Cardiac muscle cell (in vitro differentiated cells and primary cell): ENCODE measurements at places on chromosomes 1 and 21. TPM values are rescaled to one million over a fixed set of nuclear protein-coding genes. Genes with fewer than 3 reads are reported as not detected.
A peak's percentile ranks its signal among the peaks of the same experiment; 100 is the strongest.

DNA sequence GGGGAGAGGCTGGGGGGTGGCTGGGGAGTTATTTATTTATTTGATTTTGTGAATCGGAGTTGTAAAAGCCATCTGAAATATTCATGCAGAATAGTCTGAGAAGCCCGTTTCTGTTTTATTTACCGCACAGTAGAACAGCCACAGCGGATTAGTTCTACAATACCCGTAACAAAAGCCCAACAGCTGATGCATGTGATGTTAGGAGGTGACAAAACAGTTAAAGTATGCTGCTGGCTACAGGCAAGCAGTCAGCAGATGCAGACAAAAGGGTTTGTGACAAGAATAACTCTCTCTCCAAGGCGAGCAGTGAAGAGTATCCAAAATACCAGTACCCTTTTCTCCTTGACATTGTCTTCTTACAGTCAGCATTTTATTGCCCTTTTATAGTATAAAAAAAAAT is 42.0 kb downstream of the PROX1 start:
- H3K4me3 ChIP-seq = no peak overlapping the region
- peak overlapping the region; percentile 87 for H3K27ac ChIP-seq
- peaks cover 3% of the 10 kb centered on the region for H3K36me3 ChIP-seq
- no peak for DNase-seq

- no peaks in the 10 kb centered on the region for H3K36me3 ChIP-seq
- H3K27me3 ChIP-seq = no peaks in the 10 kb centered on the region
- no peak overlapping the region for H3K27ac ChIP-seq
- DNase-seq = peak; percentile 73
- no peak overlapping the region for H3K4me3 ChIP-seq
Measured at GRCh38 chr1:32992489-32993323, 28.1 kb upstream of the RNF19B start.

The OPRD1 gene
- total RNA-seq = 0.25 and 0.60 TPM in 2 replicates

GRCh38 chr1:55483523-55483922 is 268.4 kb upstream of the USP24 start:
- no peaks in the 10 kb centered on the region for H3K36me3 ChIP-seq
- DNase-seq = no peak
- no peak overlapping the region for H3K27ac ChIP-seq
- H3K4me3 ChIP-seq = no peak overlapping the region
- no peaks in the 10 kb centered on the region for H3K4me1 ChIP-seq

The RIMKLA gene
- 8.1 and 14.9 TPM in 2 replicates for total RNA-seq

The TAL1 gene
- total RNA-seq = 0.04 and 0.30 TPM in 2 replicates

- DNase-seq = no peak
- H3K4me1 ChIP-seq = no peaks in the 10 kb centered on the region
- no peak overlapping the region for H3K4me3 ChIP-seq
- no peaks in the 10 kb centered on the region for H3K36me3 ChIP-seq
Measured at GRCh38 chr21:40587736-40588346, 259.1 kb downstream of the DSCAM start.

The B3GALT2 gene
- 1.5 and 1.7 TPM in 2 replicates for total RNA-seq

GRCh38 chr1:78370779-78371482 is 119.8 kb upstream of the PTGFR start:
- H3K27ac ChIP-seq = no peak overlapping the region
- no peaks in the 10 kb centered on the region for H3K4me1 ChIP-seq
- peak; percentile 61 for DNase-seq
- H3K4me3 ChIP-seq = no peak overlapping the region

GRCh38 chr21:30072496-30072895 is 94.1 kb downstream of the CLDN17 start:
- DNase-seq = peak; percentile 56
- H3K4me1 ChIP-seq = no peaks in the 10 kb centered on the region
- H3K27me3 ChIP-seq = no peaks in the 10 kb centered on the region
- no peak overlapping the region for H3K27ac ChIP-seq

DNA sequence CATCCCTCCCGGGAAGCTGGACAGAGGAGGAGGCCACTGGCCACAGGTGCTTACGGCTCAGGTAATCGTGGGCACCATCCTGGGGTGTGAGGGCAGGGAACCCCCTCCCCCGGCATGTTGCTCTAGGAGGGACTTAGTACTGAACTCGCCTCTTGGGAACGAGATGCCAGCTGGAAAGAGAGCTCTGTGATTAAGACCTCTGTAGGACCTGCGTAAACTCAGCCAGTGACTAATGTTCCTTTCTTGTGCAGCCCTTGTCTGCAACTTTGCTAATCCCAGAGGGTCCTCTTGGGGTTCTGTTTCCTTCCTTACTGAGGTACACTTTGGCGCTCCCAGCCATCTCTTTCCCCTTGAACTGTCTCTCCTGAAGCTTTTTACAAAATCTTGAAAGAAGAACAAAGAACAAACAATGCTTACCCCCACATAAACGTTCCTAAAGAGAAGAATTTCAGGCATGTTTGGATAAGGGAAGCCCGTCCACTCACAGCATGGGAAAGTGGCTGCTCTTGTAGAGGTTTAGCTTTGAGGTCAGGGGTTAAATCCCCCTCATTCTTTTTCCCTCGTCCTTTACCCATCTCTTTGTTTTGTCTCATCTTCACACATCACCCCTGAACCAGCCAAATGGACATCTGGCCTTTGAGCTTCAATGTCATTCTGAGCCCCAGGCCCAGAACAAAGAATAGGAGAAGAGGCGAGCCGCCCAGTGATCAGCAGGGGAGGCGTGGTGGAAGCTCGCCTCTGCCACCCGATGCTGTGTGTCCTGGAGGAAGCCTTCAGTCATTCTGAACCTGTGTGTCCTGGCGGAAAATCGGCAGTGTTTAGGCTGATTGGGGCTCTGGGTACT is 37.4 kb downstream of the CITED4 start:
- no peaks in the 10 kb centered on the region for H3K36me3 ChIP-seq
- H3K4me3 ChIP-seq = no peak overlapping the region
- peak; percentile 57 for DNase-seq
- peaks cover 12% of the 10 kb centered on the region for H3K4me1 ChIP-seq
- H3K27ac ChIP-seq = peak overlapping the region; percentile 73

GRCh38 chr21:46124926-46125845 is 27.3 kb downstream of the COL6A2 start:
- no peaks in the 10 kb centered on the region for H3K27me3 ChIP-seq
- no peak for DNase-seq
- H3K36me3 ChIP-seq = no peaks in the 10 kb centered on the region
- H3K4me3 ChIP-seq = no peak overlapping the region

DNA sequence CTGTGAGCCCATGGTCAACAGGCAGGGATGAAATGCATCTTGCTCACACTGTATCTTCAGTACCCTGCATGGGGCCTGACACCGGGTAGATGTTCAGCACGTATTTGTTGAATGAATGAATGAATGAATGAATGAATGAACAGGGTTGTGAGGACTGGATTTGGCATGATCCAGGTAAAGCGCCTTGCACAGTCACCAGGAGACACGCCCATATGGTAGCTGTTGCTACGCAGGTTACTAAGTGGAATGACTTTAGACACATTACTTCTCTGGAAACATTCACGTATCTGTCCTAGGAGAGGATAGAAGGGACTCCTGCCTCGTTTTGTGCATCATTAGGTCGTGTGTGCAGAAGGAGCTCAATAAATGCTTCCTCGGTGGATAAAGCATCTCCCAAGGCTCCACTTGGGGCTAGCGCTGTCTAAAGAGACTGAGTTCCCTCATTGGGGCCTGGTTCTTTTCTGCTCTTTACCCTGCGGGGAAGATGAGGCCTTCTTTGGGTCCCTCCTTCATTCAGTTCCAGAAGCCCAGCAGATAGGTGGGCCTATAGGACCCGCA is 54.2 kb downstream of the NDUFS5 start:
- no peaks in the 10 kb centered on the region for H3K36me3 ChIP-seq
- no peaks in the 10 kb centered on the region for H3K4me1 ChIP-seq
- H3K27ac ChIP-seq = peak overlapping the region; percentile 60
- peak overlapping the region; percentile 95 for H3K4me3 ChIP-seq
- DNase-seq = no peak

The PIGM gene
- 3.7 and 4.7 TPM in 2 replicates for total RNA-seq

DNA sequence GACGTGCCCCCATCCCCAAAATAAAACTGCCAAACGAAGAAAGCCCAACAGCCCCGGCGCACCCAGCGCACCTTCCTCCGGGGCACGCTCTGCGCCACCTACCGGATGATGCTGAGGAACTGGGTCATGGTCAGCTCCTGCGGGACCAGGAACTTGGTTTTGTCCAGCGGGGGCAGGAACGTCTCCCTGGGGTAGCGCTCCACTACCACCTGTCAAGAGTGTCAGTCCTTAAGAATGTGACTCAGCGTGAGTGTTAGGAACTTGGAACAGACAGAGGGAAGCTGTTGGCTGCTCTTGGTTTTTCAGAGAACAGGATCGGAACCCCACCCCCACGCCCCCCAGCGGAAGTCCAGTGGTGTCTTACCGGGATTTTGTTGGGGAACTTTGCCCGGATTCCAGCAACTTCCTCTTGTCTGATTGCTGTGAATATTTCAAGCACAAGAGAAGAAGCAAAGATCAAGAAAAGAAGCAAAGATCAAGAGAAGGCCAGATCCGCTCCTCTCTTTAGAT is 431 bp downstream of the MAP1LC3C start:
- peak overlapping the region; percentile 2 for H3K4me3 ChIP-seq
- H3K27me3 ChIP-seq = no peaks in the 10 kb centered on the region
- peak; percentile 61 for DNase-seq

DNA sequence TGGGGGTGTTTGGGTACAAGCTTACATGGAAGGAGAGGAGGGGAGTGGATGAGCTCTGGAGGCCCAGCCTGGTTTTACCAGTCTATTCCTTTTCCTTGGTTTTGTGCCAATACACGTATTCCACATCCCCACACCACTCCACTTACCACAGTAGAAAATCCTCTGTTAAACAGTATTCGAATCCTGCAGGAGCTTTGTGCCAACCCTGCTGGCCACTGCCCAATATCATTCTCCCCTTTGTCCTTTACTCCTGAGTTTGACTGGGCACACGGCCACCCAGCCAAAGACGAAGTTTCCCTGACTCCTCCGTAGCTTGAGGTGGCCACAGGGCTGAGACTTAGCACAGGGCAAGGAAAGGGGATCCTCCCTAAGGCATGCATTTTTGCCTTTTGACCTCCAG is 61.6 kb downstream of the TMCO4 start:
- DNase-seq = no peak
- no peaks in the 10 kb centered on the region for H3K4me1 ChIP-seq
- no peaks in the 10 kb centered on the region for H3K36me3 ChIP-seq

- no peak overlapping the region for H3K4me3 ChIP-seq
- no peaks in the 10 kb centered on the region for H3K27me3 ChIP-seq
- DNase-seq = no peak
- H3K36me3 ChIP-seq = no peaks in the 10 kb centered on the region
- H3K27ac ChIP-seq = no peak overlapping the region
Measured at GRCh38 chr1:61190153-61190552, 107.8 kb downstream of the NFIA start.

The TENT5C gene
- 0.32 and 0.63 TPM in 2 replicates for total RNA-seq

The SLC2A1 gene
- total RNA-seq = 714 and 748 TPM in 2 replicates

The KDF1 gene
- total RNA-seq = 0.63 and 0.67 TPM in 2 replicates

DNA sequence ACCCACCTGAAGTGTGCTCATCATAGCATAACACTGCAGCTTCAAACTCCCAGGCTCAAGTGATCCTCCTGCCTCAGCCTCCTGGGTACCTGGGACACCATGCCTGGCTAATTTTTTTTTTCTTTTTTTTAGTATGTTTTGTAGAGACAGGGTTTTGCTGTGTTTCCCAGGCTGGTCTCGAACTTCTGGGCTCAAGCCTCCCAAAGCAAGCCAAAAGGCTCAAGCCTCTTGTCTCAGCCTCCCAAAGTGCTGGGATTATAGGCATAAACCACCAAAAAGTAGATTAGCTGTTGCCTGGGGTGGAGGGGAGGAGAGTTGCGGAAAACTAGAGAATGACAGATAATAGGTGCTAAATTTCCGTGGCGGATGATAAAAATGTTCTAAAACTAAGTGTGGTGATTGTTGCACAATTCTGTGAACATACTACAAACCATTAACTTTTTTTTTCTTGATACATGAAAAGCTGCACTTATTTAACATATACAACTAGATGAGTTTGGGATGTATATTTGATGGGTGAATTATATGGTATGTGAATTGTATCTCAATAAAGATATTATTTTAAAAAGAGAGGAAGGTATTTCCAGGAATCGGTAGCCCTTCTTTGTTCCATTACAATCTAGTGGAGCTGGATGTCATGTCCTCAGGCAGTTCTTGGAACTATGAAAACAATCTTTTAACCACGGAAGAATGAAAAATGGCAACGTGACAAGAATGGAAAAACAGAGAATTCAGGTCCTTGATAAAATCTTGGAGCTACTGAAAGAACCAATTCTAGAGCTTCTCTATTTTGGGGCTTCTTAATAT is 27.3 kb upstream of the MED18 start:
- H3K27ac ChIP-seq = no peak overlapping the region
- no peaks in the 10 kb centered on the region for H3K36me3 ChIP-seq
- no peaks in the 10 kb centered on the region for H3K4me1 ChIP-seq
- no peak for DNase-seq

The RNU1-1 gene
- total RNA-seq = under 0.01 TPM in 2 replicates

The NUP210L gene
- total RNA-seq = 0.18 TPM in 1 of 2 replicates, not detected in the other

The PLA2G2D gene
- not detected in 2 replicates for total RNA-seq

GRCh38 chr1:22875241-22875640 is 97.4 kb downstream of the LACTBL1 start:
- H3K27ac ChIP-seq = peak overlapping the region; percentile 19
- H3K4me3 ChIP-seq = no peak overlapping the region
- peaks cover 19% of the 10 kb centered on the region for H3K4me1 ChIP-seq

DNA sequence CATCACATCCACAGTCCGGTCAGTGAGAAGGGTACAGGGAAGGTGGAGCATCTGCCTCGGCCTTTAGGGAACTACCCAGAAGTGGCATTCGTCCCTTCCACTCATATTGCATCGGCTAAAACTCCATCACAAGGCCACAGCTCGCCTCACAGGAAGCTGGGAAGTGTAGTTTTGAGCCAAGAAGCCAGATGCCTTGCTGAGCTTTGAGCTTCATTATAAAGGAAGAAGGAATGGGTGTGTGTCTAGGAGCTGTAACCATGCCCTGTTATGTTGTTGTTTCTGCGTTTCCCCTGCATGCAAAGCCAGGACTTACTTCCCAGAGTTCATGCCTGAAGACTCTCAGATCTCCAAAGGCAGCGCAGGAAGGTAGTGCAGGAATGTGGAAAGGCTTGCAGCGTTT is 61.1 kb downstream of the OPTC start:
- no peaks in the 10 kb centered on the region for H3K36me3 ChIP-seq
- peaks cover 60% of the 10 kb centered on the region for H3K4me1 ChIP-seq
- H3K27ac ChIP-seq = peak overlapping the region; percentile 85
- H3K27me3 ChIP-seq = no peaks in the 10 kb centered on the region
- H3K4me3 ChIP-seq = no peak overlapping the region

DNA sequence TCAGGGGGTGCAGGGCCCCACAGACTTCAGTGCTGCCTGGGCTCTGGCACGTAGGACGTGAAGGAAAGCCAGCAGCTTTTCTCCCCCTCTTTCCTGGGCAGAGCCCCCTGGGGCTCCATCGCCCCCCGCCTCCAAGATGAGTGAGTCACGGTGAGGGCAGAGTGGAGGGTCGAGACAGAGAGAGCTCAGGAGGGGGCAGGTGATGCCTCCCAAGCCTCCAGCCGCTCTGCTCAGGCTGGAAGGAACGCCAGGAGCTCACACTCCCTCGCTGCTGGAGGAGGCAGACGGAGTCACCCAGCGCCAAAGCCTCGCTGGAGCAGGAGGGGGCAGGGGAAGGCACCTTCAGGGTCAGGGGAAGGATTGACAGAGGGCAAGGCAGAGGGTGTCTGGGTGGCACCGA is 119.5 kb downstream of the CASZ1 start:
- H3K27ac ChIP-seq = peak overlapping the region; percentile 77
- no peak overlapping the region for H3K4me3 ChIP-seq
- H3K36me3 ChIP-seq = no peaks in the 10 kb centered on the region
- peaks cover 52% of the 10 kb centered on the region for H3K4me1 ChIP-seq
- no peak for DNase-seq
- H3K27me3 ChIP-seq = no peaks in the 10 kb centered on the region

The NLRP3 gene
- total RNA-seq = 0.39 and 1.5 TPM in 2 replicates

- no peaks in the 10 kb centered on the region for H3K36me3 ChIP-seq
- no peaks in the 10 kb centered on the region for H3K27me3 ChIP-seq
- no peak overlapping the region for H3K4me3 ChIP-seq
- DNase-seq = no peak
- no peaks in the 10 kb centered on the region for H3K4me1 ChIP-seq
Measured at GRCh38 chr1:95653618-95654017, 419.6 kb downstream of the RWDD3 start.

The CGN gene
- 4.3 and 4.9 TPM in 2 replicates for total RNA-seq
